Psoas muscle (tissue), 8 donors: ENCODE measurements at places on chromosomes 3 and 15. TPM values are rescaled to one million over a fixed set of nuclear protein-coding genes. Genes with fewer than 3 reads are reported as not detected.

DNA sequence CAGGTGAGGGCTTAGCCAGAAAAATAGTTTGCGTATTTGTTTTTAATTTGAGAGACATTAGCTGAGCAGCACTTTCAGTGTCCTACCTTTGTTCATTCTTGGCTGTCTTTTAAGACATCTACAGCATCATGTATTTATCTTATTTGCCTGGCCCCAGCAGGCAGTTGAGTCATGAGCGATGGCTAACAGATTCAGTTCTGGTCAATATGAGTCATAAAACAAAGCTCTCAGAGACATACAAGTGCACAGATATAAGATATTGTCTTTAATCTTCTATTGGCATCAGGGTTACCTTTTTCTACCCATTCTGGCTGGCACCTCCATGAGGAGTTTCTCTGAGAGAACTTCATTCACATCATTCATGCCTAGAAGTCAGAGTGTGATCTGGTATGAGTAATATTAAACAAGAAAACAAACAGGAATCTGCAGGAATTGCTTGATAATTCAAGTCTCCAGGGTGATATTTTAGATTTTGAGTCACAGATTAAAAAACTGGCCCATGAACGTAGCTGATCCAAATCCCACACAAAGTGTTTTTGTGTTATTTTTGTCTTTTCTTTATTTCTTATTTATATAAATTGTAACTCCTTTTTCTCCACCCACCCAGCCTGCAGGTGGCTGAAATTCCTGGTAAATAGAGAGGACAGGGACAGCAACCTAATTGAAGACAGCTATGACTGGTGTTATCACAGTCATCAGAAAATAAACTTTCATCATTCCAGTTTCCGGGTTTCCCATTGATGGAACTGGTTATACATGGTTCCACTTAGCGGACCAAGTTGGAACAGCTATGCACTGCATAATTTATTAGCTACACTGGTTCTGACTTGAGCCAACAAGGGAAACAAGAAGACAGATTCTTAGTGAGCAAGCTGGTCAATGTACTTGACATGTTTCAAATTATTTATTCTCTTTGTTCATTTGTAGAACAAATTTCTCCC, 47.3 kb downstream of the PLSCR2 start:
- no peak for DNase-seq

DNA sequence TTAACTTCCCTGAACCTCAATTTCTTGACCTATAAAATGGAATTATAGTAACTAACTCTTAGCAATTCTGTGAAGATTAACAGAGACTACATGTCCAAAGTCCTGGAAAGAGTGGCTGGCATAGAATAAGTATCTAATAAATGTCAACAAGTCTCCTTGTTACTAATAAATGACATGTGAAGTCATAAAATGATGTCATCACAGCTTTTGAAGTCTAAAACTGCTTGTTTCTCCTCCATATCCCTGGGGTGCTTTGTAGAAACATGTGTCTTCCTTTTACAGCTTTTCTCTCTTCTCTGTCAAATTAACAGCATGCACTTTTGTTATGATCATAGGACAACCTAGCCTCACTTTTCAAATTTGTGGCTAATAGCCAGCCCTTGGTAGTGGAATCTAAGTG, 510.2 kb downstream of the NTRK3 start:
- no peak for DNase-seq

GRCh38 chr15:31104003-31104402, 2.5 kb upstream of the TRPM1 start:
- no peak for DNase-seq

GRCh38 chr3:112786002-112786590, 60.6 kb downstream of the CD200R1L start:
- no peak for DNase-seq

DNA sequence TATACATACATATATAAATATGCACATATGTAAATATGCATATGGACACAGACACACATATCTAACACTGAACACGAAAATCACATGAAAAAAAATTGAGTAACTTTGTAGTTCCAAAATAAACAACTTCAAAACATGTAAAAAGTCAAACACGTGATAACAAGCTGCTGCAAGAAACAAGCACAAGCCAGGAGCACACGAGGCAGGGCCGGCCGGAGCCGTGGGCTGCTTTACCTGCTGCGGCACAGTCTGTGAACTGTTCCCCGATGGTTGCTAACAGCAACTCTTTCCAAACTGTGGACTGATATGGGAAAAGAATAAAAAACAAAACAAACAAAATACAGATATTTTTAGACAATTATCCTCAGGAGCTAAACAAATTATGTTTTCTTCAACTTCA, 31.6 kb downstream of the EIF4E3 start:
- DNase-seq, result no peak

DNA sequence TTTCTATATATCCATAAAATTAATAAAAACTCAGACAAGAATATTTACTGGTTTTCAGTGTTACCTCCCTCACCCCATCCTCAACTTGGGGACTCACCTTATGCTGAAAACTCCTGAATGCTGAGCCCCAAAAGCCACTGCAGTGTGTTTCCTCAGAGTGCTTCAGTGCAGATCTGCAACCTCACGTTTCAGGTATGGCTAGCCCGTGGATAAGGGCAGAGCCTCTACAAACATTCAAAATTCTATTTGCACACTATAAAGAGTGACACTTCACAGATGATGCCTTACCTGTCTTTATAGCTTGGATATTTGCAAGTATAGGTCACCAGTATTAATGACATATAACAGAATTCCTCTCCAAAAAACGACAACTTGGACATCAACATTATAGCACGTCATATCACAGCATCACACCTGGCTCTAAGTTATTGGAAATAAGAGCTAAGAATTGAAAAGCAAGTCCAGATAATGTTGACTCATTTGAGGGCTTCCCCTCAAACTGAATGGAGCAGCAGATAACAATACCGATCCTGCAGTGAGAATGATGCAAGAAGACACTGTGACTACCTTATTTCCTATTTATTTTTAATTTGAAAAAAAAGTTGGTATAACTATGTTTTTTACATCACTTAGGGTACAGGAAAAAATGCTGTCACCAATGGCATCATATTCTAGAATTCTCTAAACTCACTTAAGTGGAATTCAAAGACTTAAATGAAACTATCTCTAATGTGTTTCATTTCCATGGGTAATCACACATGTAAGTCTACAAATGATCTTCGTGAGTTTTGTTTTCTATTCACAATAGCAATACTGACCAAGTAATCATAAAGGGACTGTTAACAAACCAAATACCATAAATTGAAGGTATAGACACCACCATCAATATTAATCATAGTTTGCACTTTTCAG, 40.7 kb upstream of the RSL24D1 start:
- DNase-seq, result no peak

DNA sequence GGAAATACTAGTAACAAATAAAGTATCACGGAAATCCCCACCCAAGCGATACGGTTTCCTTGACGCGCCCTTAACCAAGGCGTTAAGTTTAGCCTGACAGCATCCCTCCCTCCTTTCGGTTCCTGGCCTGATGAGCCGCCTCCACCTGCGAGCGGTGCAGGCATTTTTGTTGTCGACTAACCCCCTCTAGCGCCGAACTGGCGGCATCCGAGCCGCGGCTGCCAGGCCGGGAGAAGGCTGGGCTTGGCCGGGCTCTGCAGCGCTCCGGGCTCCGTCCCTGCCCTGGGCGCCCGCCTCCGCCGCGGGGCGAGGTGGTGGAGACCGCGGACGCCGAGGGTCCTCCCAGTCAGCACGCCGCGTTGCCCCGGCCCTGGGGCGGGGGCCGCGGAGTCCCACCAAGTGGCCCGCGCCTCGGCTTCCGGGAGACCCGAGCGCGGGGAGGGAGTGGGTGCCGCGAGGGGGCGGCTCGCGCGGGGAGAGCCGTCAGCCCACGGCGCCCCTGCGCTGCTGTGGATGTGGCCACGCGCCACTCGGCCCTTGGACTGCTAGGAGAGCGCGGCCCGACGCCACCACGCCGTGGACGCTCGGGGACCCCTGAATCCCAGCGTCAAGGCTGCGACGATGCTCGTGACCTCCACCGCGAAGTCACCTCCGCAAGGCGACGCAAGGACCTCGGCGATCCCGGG, 1.1 kb upstream of the EPHA6 start:
- peak; percentile 65 for DNase-seq

GRCh38 chr3:112302881-112303763, 9.1 kb upstream of the SLC9C1 start:
- DNase-seq, result no peak

DNA sequence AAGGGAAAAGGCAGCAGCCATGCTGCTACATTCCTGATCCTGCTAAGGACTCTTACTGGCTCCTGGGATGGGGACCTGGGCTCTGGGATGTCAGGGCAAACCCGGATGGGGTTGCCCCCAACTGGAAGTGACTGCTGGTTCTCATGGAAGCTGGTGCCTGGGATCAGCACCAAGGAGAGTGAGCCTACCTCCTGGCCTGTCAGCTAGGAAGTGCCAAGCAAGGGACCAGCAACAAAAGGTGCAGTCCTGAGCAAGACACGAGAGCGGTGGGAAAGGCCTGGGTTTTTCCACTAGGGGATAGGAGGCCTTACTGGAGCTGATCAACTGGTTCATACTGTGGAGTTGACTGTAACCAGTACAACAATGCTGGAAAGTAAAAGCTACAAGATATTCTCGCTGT, 47.9 kb upstream of the SYNM start:
- DNase-seq, result peak; percentile 39

The ZNF717 gene
- total RNA-seq, result 4.3 TPM
